ENCODE measurements at places on chromosomes 6 and 20. TPM values are rescaled to one million over a fixed set of nuclear protein-coding genes. Genes with fewer than 3 reads are reported as not detected.

The TGIF2 gene
- 18.4 TPM for total RNA-seq

The DCDC2 gene
- total RNA-seq: not detected

The TRIM31 gene
- total RNA-seq: not detected

The SLC2A10 gene
- total RNA-seq: 9.3 TPM

The CYP24A1 gene
- not detected for total RNA-seq

The KIAA0408 gene
- total RNA-seq: 0.13 TPM

The RUNX2 gene
- total RNA-seq: not detected

The BPIFB1 gene
- total RNA-seq: not detected

The EDN1 gene
- total RNA-seq: 244 TPM

The BTN1A1 gene
- total RNA-seq: not detected

The HLA-F gene
- total RNA-seq: 2.9 TPM

The HAO1 gene
- not detected for total RNA-seq

The SLC25A27 gene
- total RNA-seq: 4.2 TPM

The PGC gene
- not detected for total RNA-seq

The PRICKLE4 gene
- 3.3 TPM for total RNA-seq

The STMND1 gene
- total RNA-seq: not detected

The TRAPPC3L gene
- total RNA-seq: 0.13 TPM

All from thoracic aorta endothelial cell (primary cell).